Neuronal stem cell (in vitro differentiated cells): ENCODE measurements at places on chromosomes 3 and 15.

DNA sequence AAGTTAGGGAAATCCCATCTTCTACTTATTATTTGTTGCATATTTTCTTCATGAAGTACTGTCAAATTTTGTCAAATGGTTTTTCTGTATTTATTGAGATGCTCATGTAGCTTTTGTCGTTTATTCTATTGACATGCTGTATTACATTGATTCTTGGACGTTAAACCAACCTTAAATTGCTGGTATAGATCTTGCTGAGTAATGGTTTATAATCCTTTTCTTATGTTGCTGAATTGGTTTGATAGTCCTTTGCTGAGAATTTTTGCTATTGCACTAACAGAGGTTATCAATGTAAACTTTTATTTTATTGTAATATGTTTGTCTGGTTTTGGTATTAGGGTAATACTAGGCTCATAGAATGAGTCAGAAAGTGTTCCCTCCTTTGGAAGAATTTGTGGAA is 54.3 kb upstream of the COL6A5 start:
- DNase-seq: no peak

DNA sequence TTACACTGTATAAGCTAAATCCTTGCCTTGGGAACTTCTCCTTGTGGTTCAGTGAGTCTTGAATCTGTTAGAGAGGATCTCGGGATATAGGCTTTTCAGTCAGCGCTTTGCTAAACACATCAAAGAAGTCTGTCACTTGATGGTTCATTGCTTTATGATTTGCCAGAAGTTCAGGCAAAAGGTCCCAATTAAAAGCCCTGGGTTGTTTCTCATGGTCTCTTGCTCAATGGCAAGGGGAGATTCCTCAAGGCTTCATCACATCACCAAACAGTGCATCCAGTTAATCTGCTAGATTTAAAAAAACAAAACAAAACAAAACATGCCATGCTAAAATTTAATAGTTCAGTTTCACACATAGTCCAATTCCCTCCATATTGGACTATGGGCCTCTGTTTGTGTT is 114.8 kb downstream of the FILIP1L start:
- no peak for DNase-seq

GRCh38 chr3:60935709-60936108 is 315.5 kb downstream of the FHIT start:
- DNase-seq: no peak

DNA sequence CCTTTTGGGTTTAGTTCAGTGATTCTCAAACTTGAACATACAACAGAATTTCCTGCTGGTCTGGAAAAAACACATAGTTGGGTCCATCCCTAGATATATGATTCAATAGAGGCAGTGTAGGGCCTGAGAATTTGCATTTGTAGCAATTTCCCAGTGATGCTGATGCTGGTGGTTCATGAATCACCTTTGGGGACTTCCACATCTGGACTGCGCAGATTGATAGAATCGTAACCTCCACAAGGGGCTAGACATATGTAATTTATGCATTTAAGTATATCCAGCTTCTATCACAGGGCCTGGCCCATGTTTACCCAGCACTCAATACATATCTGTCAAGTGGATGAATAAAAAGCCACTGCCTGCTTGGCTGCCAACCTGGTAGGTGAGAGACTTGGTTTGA is 33.8 kb upstream of the SUCLG2 start:
- no peak for DNase-seq

GRCh38 chr3:39278616-39278935 is 1.3 kb downstream of the CX3CR1 start:
- DNase-seq: no peak

GRCh38 chr3:150783920-150784746 is 21.2 kb upstream of the SIAH2 start:
- DNase-seq: no peak

DNA sequence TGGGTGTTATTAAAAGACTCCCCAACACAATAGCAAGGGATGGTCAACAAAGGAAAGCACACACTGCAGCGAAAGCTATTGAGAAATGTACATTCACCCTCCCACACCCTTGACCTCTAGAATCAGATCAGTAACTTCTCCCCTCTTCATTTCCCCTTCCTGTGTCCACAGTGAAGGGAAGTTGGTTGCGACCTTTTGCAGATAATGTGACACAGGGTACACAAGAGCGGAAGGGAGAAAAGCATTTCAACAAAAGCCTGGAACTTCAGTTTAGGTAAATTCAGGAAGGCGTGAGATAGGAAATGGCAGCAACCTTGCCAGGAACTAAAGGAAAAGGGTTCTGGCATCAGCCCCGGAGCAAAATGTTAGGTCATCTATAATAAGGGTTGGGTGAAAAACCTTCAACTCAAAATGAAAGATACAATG is 899.8 kb downstream of the MCTP2 start:
- DNase-seq: no peak

DNA sequence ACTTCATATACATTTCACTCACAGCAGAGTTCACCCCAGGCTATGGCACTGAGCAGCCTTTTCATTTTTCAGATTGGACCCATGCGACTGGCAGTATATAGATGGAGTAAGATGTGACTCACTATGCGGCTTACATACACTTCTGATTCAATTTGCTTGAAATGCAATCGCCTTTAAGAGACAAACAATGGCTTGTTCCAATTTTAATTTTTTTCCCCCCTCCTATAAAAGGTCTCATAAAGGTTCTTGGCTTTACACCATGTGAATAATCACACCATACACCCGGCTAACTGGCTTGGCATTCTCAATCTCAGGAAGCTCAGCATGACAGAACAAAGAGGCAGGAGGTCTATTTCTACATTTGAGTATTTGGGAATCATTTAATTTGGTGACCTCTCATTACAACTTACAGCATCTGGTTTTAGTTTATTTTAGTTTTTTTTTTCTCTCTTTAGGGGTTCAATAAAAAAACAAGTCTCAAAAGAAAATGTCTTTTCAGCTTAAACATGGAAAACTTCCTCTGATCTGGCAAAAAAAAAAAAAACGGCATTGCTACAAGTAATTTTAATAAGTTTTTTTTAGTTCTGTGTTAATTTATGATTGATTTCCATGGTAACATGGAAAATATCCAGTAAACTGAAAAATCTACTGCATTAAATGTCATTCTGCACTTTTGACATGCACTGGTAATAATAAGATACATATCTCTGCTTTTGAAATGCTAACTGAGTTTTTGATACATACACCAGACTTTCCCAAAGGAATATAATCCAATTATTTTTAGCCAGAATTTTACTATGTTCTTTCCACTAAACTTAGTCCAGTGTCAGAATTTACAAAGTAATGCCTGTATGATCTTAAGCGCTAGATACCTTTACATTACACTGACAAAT is 38.8 kb downstream of the GADL1 start:
- no peak for DNase-seq

DNA sequence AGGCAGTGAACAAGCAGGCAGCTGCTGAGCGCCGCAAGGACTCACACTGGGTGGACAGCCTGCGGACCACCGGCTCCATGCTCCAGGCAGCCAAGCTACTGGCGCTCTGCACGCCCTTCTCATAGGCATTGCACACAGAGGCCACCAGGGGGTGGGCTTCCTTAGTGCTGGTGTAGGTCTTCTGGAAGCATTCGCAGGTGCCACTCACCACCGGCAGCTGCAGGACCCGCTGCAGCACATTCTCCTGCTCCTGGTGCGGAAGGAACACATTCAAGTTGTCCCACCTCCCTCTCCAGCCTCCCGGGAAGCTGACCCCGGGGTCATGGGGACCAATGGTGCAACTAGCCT is 6.0 kb downstream of the PLIN1 start:
- peak; percentile 65 for DNase-seq

DNA sequence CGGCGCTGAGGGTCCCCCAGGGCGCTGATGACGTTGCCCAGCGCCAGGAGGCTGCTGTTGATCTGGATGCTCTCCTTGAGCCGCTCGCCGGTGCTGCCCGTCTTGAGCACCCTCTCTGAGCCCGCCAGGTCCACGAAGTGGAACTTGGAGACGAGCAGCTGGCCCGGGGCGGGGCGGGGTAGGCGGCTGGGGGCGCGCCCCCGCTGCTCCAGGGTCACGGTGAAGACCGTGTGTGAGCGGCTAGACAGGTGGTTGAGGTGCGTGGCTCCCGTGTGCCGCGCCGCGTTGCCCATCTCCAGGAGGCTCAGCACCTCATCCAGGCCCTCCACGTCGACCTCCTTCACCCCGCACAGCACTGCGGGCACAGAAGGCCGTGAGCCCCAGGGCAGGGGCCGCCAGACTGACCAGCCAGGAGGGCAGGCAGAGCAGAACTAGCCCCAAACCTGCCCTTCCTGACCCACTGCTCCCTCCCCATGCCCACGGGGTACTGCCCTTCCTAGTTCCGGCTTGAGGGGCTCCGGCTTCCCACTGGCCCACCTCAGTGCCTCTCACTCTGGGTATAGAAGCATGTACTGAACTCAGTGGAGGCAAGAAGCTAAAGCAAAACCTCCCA is 6.1 kb downstream of the KIF7 start:
- DNase-seq: no peak

DNA sequence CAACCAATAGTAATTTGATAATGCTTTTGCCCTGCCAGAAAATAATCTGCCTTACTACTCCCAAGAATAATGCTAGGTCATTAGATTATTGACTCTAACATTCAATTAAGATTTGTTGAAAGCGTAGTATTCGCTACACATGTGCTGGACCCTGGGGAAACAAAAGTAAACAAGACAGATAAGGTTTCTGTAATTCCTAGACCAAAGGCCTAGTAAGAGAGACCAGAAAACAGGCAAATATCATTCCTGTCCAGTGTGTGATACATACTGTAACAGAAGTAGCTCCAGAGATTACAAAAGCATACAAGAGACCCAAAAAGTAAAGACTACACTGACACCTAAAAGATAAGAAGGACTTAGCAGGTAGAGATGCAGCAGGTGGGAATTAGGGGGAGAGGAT is 60.8 kb downstream of the PLOD2 start:
- DNase-seq: no peak

DNA sequence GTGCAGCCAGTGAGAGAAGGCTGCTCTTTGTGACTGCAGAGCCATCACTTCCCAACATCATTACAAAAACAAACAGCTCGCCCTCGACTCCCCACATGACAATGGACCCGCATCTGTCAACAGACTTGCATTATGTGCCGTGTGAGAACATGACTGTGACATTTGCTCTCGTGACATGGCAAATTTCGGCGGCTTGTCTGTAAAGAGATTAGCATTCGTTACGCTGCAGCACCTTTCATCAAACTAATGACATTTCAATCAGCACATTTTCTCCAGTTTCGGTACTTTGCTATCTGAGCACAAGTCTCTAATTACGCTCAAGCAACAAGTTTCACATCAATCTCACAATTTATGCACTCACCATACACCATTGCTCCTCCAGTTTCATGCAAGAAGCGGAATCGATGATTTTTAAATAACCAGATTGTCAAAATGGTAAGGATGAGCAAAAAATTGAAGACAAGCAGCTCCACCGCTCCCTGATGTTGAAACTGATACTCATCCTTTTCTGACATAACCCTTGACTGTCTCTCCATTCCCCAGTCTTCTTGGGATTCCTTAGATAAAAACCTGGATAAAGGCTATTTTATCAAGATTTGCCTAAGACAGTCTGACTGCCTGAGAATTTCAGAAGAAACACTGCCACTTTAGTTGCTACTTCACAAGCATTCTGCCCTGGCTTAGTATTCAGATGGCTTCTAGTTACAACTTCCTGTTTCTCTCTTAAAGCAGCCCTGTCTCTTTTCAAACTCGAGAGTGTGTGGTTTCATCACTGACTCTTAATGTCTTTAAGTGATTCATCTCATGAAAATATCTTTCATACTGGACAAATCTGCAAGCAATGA is at the start of gene SLC9A9:
Gene SLC9A9, minus strand, starts transcription at position 682 of the 845 bp plus-strand sequence. Its CDS starts 146 bp downstream, at position 536.
- DNase-seq: no peak

DNA sequence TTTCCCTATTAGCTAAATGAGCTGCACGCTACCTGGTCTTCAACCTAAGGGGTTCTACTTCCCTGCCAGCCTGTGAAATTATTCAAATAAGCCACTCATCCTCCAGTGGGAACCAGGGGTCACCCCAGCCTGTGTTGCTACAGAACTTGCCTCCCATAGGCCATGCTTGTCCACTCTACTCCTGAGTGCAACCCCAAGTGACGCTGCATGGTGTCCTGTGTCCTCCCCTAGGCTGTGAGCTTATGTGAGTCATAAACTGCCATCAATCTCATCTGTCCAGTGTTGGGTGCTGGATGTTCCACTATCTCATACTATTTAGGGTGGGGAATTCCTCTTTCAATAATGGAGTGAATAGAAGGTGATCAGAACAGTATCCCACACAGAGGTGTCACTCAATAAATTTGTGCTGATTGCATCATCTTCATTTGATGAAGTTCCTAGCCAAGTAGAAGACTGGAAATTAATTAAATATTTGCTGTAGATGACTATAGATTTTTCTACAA is 49.8 kb upstream of the SSR3 start:
- no peak for DNase-seq

GRCh38 chr15:26738996-26739395 is 33.9 kb downstream of the GABRB3 start:
- DNase-seq: no peak

- no peak for DNase-seq
Measured at GRCh38 chr3:15932348-15933300, 134.8 kb upstream of the ANKRD28 start.

DNA sequence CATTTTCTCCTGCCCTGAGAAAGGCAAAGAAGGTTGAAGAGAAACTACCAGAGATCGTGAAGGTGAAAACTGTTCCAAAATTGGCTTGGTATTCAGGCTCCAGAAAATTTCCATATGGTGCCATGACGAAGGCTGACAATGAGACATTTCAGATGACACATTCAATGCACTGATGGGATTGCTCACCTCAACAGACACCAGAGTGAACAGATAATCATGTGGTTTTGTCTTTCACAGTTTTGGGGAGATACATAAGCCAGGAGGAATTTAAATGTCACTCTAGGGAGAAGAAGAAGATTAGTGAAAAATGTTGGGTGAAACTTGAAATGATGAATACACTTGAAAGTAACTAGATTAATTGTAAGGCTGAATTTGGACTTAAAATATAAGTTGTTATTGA is 339.7 kb upstream of the EPHA3 start:
- no peak for DNase-seq

- no peak for DNase-seq
Measured at GRCh38 chr3:139187154-139187553, 142.5 kb upstream of the PRR23C start.

DNA sequence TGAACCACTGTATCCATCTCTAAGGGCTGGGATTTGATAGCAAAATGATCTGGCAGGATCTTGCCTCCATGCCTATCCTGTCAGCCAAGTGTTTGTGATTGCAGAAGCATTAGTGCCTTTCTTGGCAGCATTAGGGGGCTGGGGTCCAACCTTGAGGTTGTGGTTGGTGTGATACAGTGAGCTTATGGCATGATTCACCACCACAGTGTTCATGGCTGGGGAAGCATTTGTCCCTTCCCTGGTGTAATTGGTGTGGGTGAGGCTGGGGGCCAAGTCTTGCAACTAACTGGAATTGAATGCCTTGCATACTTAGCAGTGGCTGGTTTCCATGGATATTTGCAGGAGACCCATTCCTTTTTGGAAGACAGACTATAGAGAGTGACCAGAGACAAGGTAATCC is 271.0 kb upstream of the TBL1XR1 start:
- no peak for DNase-seq
